NCI-H1694 treated with DMSO at 0.1 percent for 48 hours (cell line): ENCODE measurements at places on chromosomes 2 and 18.

DNA sequence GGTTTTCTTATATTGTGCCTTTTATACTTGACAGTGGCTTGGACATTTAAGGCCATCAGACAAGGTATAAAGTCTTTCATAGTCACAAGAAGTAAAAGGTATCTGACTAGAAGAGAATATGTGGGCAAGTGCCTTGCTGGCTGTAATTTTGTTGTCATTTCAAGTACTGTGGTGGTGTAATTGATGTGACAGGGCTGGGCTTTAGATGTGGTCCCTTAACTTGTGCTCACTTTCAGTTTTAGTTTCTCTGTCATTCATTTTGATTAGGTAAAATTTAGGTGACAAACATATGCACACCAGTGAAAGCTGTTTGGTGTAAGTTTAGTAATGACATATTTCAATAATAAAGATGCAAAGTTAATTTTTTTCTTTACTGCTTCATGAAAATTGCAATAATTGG lies 31.2 kb upstream of the TBR1 start:
- DNase-seq, result no peak

- DNase-seq, result no peak
Measured at GRCh38 chr18:71223486-71223885, 934.6 kb downstream of the SOCS6 start.

DNA sequence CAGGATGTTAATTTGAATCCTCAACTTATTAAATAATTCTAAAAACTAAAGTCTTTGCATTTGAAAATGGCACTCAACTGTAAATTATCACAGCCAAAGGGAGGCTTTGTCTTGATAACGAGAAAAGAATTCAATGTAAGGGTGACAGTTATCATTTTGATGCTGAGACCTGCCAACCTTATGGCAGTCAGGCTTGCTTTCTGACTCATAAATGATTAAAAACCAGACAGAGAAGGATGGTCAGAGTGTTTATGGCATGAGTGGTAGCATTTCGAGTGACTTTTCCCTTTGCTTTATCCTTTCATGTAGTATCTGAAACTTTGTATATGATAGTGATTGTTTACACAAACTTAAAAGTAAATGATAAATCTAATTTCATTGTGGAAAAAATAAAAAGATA lies 53.9 kb upstream of the EPC2 start:
- DNase-seq, result no peak

- DNase-seq, result no peak
Measured at GRCh38 chr2:101983486-101983885, 8.3 kb upstream of the IL1R2 start.

GRCh38 chr18:61637319-61637718 lies 255.5 kb downstream of the RNF152 start:
- DNase-seq, result no peak
